Occipital lobe (tissue), 3 donors: ENCODE measurements at places on chromosomes 7 and 10.

- DNase-seq, result no peak
Measured at GRCh38 chr10:129520440-129521080, 53.5 kb downstream of the MGMT start.

- DNase-seq, result no peak
Measured at GRCh38 chr10:89090756-89091445, 100.3 kb downstream of the FAS start.

DNA sequence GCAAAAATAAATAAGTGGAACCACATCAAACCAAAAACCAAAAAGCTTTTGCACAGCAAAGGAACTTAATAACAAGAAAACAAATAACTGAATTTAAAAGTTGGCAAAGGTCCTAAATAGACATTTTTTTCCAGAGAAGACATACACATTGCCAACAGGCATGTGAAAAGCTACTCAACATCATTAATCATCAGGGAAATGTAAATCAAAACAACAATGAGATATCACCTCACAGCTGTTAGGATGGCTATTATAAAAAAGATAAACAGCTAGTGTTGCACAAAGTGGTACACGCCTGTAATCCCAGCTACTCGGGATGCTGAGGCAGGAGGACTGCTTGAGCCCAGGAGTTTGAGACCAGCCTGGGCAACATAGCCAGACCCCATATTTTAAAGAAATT is 2.2 kb upstream of the SUN3 start:
- DNase-seq, result no peak

GRCh38 chr7:48188776-48189520 is 17.7 kb downstream of the ABCA13 start:
- no peak for DNase-seq

DNA sequence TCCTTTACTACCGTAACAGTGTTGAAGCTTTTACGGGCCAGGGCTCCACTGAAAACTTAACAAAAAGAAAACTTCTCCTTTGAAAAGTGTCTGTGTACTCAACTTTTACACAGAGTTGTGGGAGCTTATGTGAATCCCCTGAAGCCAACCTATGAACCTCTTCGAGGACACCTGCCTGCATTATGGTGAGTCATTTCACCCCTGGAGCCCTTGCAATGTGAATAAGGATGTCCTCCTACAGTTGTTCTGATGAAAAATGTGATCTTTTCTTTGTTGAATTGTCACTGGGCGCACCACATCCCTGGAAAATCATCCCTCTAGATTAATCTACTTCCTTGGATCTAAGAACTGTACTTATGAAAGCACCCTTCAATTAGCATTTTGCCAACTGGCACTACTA is 93.2 kb downstream of the SORCS1 start:
- no peak for DNase-seq

DNA sequence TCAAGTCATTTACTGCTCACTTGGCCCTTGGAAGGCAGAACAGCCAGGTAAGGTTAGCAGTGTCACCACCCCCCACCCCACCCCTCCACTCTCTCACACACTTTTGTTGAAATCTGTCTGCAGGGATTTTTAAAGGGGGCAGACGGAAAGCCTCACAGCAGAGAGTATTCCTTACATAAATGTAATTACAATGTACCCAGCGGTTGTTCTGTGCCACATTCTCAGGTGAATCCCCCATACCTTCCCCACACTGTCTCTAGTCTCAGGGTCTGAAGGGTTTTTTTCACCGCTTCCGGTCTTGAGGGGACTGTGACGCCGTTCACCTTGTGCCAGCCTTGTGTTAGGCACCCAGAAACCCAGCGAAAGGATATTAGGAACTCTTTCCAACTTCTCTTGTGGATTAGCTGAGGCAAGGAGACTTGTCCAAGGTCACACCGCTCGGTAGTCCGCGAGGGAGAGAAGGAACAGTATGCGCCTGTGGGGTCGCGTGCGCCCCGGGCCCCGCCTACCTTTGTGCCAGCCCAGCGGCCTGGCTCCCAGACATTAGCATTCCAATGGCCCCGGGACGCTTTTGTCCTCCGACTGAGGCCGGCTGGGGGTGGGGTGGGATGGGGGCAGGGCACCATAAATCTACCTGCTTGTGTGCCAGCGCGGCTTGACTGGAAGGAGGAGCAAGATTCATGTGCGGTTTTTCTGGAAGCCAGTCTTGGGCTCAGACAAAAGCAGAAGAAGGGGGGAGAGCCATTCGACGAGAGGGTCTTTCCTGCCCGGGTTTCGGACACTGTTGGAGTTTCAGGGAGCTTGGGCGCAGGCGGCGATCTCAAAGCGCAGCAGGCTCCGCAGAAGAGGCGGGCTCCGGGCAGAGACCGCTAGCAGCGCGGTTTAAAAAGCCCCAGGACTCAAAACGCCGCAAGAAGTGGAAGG is 4.5 kb downstream of the NEUROG3 start:
- DNase-seq, result no peak

DNA sequence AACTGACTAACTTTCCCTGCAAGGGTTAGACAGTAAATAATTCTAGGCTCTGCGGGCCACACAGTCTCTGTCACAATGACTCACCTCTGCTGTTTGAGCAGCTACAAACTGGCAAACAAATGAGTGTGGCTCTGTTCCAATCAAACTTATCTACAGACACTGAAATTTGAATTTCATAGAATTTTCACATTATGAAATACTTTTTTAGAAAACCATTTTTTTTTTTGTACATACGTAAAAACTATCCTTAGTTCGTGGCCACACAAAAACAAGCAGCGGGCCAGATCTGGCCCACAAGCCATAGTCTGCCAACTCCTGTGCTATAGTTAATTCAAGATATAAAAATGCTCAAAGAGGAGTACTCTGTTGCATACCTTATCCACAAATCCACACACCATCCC is 32.6 kb downstream of the PIP4K2A start:
- no peak for DNase-seq

- no peak for DNase-seq
Measured at GRCh38 chr10:99941942-99942820, 67.6 kb downstream of the DNMBP start.

- no peak for DNase-seq
Measured at GRCh38 chr10:79069325-79070080, 737 bp downstream of the ZMIZ1 start.

DNA sequence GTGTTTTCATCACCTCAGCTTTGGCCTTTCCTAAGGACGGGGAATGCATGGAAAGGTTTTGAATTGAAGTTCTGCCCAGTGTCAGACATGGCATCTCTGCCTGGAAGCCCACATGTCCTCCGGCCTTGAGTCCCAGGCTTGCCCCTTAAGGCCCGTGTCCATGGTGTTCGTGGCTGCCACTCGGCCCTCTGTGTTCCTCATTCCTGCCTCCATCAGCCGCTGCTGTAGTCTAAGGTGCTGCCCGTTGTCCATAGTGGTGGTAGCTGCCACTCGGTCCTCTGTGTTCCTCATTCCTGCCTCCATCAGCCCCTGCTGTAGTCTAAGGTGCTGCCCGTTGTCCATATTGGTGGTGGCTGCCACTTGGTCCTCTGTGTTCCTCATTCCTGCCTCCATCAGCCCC is 180.7 kb upstream of the SHH start:
- DNase-seq, result no peak

DNA sequence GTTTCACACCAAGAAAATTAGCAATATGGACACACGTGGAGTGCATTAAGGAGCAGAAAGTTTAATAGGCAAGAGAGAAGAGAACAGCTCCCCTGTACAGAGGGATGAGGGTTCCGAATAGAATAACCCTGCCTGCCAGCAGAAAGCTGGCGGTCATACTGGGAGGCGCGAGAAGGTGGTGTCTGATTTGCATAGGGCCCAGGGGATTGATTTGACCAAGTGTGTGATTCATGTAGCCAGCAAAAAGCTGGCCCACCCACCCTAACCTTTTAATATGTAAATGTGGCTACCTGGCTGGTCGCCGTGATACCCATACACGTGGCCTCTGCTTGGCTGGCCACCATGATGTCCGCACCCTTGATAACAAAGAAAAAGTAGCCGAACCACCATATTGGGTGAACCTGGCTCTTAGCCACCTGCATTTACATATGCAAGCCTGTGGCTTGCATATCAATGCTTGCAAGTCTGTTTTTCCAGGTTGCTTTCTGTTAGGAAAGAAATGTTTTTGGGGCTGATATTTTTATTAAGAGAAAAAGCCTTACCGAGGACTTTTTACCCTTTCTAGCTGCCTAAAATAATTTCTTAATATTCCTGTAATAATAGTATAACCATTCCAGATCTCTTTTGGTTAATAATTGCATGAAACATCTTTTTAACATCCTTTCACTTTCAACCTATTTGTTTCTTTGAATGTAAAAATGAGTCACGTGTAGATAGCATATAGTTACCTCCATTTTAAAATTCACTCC is 20.5 kb upstream of the VWDE start:
- no peak for DNase-seq

DNA sequence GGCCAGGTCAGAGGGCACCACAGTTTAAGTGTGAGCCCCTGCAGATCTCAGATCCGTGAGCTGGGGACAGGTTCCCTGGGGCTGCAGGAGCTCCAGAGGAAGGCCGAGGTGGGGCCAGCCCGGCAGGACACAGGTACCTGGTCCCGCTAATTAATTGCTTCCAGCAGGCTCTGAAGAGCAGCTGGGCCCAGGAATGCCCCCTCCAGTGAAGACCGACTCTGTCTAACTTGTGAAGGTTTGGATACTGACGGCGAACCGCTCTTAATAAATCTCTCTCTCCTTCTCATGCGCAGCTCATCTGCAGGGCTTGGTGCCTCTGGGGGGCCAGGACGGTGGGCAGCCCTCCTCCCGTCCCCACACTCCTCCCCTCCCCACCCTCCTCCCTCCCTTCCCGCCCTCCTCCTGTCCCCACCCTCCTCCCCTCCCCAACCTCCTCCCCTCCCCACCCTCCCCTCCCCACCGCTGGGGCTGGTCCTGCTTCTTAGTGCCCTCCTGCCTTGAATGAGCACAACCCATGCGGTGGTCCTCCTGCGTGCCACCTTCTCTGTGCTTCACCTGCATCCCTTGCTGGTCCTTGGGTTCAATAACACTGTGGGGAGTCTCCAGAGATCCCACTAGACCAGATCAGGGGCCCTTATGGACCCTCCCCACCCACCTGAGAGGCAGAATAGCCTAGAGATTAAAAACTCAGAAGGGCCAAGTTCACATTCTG is 38.3 kb downstream of the PDGFA start:
- no peak for DNase-seq

DNA sequence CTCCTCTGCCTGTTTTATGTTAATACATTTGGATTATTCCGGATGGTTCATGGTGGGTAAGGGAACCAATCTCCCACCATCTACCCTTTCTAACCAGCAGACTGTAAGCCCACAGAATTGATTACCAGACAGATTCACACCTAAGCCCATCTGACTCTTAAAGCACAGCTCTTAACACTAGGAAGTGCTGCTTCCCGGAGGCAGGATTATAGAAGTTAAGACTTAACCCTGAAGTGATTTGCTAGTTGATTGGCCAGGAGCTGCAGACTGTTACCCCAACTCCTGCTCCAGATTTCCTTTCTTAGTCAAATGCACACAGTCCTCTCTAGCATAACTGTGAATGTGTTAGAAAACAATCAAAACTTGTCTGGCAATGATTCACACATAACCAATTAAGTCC is 221.7 kb downstream of the CDK14 start:
- DNase-seq, result no peak

DNA sequence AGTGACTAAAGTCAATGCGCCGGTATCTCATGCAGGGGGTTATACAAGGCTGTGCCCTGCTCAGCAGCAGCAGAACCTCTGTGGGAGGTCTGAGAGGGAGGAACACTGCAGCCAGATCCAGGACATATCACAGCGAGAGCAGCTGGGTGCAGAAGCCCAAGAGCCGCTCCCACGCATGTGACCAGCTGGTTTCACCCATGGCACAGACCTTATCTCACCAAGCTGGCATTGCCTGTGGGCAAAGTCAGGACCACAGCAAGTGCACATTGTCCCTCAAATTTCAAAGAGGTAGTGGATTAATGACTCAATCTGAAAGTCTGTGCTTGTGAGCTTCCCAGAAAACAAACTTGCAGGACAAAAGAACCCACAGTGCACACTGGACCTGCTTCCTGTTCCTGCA is 31.6 kb upstream of the AKR1C1 start:
- DNase-seq, result no peak

GRCh38 chr7:38127216-38128207 is 50.5 kb upstream of the STARD3NL start:
- no peak for DNase-seq

DNA sequence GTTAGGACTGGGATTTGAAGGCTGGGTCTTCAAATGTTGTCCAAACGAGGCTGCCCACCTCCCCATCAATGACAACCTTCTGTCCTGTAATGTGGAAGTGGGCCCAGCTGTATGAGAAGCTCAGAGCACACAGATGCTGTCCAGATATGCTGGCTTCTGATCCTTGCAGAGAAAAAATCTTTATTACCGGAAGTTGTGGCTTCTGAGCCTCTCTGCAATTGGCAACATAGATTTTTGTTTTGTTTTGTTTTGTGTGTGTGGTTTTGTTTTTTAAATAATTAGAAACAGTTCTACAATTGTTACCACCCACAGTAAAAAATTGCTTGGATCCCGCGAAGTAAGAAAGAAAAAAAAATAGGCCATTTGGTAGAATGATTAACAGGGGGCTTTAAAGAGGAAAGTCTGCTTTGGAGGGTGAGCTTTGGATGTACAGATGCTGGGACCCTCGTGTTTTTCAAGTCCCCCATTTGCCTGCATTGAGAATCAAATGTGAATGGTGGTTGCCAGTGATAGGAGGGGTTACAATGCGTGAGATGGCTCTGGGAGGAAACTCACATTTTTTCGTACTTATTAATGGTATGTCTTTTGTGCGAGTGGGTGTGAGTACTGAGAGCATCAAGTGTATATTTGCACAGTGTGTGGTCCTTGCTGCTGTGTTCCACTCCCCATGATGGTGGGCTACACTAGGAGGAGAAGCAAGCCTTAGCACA is 153.2 kb downstream of the TCF7L2 start:
- no peak for DNase-seq

- no peak for DNase-seq
Measured at GRCh38 chr7:139453673-139454321, 29.7 kb downstream of the KLRG2 start.

DNA sequence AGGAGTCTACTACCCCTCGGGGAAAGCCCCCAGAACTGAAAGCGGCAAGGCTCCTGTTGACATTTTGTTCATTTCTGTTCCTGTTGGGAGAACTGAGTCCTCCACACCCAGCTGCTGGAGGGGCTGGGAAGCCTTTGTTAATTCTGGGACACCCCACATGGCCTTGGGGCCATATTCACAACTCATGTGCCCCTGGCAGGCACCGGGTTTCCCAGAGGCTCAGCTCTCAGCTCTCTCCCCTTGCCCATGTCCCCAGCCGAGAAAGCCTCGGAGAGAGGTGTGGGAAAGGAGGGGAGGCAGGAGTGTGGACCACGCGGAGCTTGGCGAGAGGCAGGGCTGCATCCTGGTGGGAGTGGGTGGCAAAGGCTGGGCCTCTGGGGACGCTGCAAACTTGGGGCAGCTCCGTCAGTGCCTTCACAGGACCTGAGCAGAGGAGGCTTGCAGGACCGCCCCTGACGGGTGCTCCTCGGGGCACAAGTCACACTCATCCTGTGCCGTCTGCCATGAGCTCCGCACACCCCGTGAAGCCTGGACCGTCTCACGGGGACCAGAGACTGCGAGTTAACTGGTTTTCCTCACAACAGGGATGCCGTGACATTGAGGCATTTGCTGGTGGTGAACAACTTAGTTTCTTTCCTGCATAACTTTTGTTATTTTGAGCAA is 140.9 kb downstream of the DNAJB6 start:
- no peak for DNase-seq
